CD4-positive, alpha-beta T cell treated with Interleukin-10 for 1 hour (primary cell): ENCODE measurements at places on chromosomes 11 and 22.

DNA sequence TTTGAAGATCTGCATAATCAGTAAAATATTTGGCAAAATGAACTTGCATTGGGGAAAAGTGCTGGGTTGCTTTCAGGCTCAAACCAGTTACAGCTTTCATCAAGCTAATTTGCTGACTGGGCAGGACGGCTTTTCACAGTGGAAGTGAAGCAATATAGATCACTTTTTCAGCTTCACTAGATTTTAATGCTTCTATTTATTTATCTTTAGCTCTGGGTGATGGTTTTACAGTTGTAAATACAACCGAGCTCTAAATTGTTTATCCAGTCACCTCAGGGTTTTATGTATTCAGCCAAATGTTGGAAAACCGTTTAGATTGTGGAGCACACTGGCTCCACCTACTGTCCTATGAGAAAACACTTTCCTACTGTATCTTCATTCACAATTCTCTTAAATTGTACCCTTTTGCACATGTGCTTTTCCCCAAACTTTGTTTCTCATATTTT, 58.2 kb downstream of the ACER3 start:
- DNase-seq: peak; percentile 29

DNA sequence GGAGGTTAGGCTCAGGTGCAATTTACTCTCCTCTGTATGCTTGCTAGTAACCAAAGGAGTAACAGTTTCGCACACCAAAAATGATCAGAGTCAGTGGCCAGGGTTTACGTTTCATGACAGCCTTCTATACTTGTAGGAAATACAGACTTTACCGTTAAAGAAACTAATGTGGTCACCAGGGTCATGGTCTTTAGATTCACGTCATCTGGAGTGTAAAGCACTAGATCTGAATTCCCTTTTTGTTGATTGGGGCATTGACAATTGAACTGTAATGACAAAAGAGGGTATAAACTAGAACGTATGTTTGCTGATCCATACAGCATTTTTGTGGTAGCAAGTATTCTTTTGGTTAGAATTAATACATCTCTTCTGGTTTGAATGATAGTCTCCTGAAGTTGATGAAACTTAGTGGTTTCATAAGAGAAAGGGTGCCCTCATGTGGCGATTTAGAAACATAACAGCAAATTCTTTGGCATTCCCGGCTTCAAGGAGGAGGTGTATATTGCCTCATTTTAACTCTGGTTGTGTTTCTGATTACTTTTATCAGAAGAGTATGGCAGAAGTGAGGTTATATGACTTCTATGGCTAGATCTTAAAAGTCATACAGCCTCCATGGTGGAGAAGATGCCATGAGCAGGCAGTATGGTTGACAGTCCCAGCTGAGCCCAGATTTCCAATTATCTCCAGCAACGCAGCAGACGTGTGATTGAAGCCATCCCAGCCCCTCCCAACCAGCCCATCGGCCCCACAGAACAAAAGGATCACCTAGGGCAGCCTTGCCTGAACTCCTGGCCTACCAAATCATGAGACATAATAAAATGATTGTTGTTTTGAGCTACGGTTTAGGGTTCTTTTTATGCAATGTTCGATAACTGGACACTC, 35.1 kb downstream of the MMP7 start:
- peak; percentile 83 for DNase-seq

DNA sequence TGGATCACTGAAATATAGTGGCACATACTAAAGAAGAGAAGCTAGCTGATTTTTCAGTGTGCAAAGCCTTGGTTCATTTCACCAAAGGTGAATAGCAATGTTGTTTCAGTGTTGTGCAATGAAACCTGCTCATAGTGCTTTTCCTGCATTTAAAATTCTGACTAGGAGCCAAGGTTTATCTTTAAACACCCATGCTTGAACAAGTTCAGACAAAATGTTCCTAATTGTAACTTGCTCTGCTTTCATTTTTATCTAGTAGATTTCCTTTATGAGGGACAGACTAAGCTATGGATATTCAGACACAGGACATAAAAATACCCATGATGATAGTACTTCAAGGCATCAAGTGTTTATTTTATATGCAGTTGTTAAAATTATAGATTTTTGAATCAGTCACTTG, 47.7 kb downstream of the BBOX1 start:
- DNase-seq: no peak

- no peak for DNase-seq
Observed at GRCh38 chr11:126862664-126863243, 137.8 kb downstream of the KIRREL3 start.

DNA sequence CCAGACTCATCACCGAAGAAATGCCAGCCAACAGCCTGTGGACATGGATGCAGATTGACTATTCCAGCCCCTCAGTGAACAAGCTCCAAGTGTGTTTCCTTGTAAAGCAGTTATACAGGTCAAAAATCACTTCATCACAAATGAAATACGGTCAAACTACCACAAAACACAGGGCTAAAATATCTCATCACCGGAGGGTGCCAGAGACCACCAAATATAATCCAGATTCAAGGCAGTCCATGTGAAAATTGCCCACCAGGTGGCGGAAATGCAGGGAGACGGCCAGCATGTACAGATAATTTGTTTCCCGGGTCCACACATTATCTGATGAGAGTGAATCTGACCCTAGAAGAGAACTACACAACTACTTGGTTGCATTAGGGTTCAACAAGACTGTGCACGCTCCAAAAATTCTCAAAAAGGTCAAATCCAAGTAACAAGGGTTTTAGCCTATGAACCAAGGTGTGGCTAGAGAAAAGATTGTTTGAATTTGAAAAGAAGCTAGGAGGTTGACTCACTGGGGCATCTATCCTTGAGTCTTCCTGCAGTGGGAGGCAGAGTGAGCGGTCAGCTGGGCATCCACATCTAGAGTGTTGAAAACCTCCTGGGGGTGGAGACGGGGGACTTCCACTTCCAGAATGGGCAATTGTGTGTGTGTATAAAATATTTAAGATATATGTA, 71.7 kb downstream of the IGLL5 start:
- DNase-seq: peak; percentile 78

GRCh38 chr11:76253416-76253815, 47.1 kb upstream of the WNT11 start:
- DNase-seq: no peak

DNA sequence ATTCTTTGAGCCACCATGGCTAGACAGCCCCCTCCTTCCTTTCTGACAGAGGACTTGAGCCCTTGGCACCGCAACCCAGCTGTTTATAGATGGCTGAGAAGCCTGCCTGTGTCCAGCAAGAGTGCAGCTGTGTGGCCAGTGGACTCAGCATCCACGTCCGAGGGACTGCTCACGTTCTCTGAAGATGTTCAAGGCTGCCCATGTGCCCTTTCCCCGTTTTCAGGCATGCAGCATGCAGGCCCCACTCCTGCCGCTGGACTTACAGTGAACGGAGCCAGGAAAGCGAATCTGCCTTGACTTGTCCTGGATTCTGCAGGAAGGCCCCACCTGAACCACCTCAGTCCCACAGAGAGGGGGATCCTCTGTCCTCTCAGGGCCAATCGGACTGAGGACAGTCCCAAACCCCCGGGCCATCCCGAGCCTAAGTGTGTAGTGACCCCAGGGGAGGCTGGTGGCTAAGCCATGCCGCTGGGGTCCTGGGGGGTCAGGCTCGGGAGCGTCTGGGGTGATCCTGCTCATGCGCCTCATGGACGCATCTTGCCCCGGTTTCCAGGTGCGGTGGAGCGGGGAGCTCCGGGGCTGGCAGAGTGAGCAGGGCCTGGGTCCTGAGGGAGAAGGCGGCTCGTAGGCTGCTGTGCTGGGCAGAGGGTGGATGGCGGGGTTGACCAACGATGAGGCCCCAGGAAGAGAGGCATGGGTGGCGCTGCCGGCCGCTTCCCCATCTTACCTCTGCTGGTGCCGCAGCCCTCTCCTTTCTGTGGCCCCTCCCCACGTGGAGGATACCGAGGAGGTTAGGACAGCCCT, 170.7 kb downstream of the CTTN start:
- DNase-seq: no peak

- no peak for DNase-seq
Observed at GRCh38 chr11:134258577-134258976, 5.2 kb downstream of the ACAD8 start.

GRCh38 chr11:114986365-114986764, 308.0 kb downstream of the NXPE2 start:
- DNase-seq: no peak

GRCh38 chr22:41912338-41913039, 2.4 kb downstream of the SHISA8 start:
- no peak for DNase-seq

DNA sequence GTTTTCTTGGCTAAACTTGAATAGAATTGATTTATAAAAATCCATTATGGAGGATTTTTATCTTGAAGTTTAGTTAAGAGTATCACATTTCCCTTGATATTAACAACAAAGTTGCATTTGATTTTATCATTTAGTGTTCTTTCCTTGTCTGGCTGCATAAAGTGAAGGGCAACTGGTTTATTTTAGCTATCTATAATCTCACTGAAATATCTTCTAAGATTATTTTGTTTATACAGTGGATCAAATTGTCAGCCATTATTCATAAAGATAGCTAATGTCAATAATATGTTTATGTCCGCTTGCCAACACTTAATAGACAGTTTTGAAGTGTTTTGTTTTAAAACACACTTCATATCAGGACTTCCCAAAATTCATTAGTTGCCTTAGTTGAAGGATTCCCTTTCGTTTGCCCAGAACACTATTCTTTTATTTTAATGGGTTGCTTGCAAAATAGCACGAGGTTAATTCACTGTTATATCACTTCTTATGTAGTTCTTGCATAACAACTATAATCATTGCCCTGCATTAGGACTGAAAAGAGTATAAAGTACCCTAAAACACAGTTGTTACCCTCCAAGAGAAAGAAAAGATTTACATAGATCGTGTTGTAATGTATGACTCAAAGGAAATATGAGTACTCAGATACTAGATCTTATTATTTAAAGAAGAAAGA, 73.0 kb downstream of the MSANTD4 start:
- DNase-seq: no peak

DNA sequence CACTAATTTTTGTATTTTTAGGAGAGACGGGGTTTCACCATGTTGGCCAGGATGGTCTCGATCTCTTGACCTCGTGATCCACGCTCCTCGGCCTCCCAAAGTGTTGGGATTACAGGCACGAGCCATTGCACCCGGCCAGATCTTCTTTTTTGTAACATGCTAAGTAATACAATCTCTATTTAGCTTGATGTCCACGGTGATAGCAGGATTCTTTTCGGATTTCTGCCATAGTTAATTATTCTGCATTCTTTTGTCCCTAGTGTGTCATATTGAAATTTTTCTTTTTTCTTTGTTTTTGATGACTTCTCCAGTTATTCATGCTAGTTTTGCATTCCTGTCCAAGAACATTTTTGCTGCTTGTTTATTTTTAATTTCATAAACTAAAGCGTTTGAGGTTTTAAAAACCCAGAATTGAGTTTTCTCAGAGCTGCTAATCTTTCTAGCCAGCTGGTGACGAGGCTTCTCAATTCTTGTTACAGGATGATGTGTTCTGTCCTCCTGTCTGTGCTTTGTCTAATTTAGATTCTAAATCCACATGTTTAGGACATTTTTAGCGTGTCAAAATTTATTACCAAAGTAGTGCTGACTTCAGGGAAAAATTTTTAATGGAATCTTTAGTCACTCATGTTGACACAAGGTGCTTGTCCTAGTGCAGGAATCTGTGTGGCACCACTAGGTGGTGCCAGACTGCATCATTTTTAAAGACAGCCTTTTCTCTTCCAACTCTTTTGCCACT, 21.8 kb downstream of the NF2 start:
- peak; percentile 57 for DNase-seq

GRCh38 chr11:112266410-112266778, 5.7 kb upstream of the PLET1 start:
- no peak for DNase-seq

DNA sequence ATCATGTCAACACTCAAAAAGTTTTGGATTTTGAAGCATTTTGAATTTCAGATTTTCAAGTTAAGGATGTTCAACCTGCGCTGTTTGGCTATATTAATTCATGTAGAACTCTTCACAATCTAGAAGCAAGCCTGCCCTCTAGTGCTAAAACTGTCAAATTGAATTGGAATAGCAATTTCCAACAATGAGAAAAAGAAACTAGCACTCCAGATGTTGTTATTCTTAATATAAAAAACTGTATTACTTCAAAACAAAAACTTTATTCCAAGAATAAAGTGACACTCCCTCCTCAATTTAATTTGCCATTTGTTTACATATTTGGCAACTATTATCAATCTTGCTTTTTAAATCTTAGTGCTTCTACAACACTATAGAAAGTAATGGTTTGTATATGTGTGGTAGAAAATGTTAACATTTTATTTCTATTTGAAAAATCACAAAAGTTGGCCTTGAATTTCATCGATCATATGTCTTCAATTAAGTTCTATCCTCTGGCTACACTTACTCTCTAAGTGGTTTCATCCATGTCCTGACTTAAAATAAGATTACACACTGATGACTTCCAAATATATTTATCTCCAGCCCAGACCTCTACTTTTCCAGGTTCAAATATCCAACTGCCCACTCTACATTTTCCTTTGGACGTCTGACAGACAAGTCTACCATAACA, 36.6 kb downstream of the DCUN1D5 start:
- peak; percentile 57 for DNase-seq

DNA sequence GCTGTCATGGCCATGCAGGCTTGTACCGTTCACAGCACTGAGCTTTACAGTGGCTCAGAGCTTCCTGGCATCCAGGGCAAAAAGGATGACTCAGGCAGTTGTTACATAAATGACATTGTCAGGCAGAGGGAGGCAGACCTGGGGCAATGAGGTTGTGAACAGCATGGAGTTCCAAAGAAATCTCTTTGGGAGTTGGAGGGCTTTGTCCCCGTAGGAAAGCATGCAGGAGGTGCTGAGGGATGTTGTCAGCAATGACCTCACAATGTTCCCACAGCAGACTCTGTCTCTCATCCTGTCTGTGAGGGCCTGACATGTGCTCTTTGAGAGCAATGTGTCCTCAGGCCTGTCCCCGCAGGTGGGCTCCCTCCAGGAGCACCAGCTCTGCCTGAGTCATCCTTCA, 25.9 kb upstream of the PDE2A start:
- DNase-seq: no peak

DNA sequence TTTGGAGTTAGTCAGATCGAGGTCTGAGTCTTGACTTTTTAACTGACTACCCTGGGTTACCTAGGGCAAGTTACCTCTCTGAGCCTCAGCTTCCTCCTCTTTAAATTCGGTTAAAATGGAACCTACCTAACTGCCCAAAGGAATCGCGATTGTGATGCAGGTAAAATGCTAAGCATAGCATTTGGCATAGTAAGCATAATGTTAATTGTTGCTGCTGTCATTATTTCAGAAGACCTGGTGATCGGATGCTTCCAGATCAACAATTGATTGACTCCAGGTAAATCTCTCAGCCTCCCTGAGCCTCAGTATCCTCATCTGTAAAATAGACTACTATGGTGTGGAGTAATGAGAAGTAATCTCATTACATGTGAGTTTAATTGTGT, 550 bp upstream of the SLC43A1 start:
- DNase-seq: no peak

GRCh38 chr11:486189-486588, 20.9 kb downstream of the RNH1 start:
- DNase-seq: no peak

- no peak for DNase-seq
Observed at GRCh38 chr11:38416141-38416540, 1818.1 kb upstream of the RAG2 start.

- no peak for DNase-seq
Observed at GRCh38 chr11:59614277-59615119, 1.1 kb downstream of the OSBP start.
